CD8-positive, alpha-beta memory T cell (primary cell): ENCODE measurements at places on chromosomes 11 and 22. TPM values are rescaled to one million over a fixed set of nuclear protein-coding genes. Genes with fewer than 3 reads are reported as not detected.

- no peaks in the 10 kb centered on the region for H3K27me3 ChIP-seq
- no peak for DNase-seq
- H3K36me3 ChIP-seq = no peaks in the 10 kb centered on the region
- no peak overlapping the region for H3K27ac ChIP-seq
- H3K4me3 ChIP-seq = no peak overlapping the region
- no peaks in the 10 kb centered on the region for H3K4me1 ChIP-seq
Observed at GRCh38 chr11:122597511-122597910, 58.0 kb upstream of the UBASH3B start.

GRCh38 chr11:1051356-1052132, 15.0 kb upstream of the MUC6 start:
- H3K27ac ChIP-seq = no peak overlapping the region
- no peaks in the 10 kb centered on the region for H3K36me3 ChIP-seq
- H3K27me3 ChIP-seq = no peaks in the 10 kb centered on the region
- no peak overlapping the region for H3K4me3 ChIP-seq

GRCh38 chr11:88115828-88116755, 59.2 kb downstream of the RAB38 start:
- DNase-seq = no peak
- H3K36me3 ChIP-seq = no peaks in the 10 kb centered on the region
- no peaks in the 10 kb centered on the region for H3K27me3 ChIP-seq
- H3K4me1 ChIP-seq = no peaks in the 10 kb centered on the region

DNA sequence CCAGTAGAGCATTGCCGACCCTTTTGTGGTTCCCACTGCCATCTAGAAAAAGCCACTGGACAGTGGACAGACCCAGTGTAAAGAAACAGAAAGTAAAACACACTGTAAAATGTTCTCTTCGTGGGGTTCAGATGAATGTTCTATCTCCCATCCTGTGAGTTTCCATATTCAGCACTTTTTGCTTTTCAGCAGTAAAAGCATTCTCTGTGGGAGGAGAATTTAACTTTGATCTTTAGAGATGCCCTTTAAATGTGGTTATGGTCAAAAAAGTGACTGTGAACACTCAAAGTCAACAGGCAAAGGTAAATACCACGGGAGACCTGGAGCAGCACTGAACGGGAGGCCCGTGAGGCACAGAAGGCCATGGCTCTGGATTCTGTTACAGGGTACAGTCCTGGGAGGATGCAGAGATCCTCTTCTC, 53.9 kb downstream of the FLI1 start:
- no peak overlapping the region for H3K4me3 ChIP-seq
- no peaks in the 10 kb centered on the region for H3K27me3 ChIP-seq
- H3K36me3 ChIP-seq = peaks cover 10% of the 10 kb centered on the region

GRCh38 chr22:46240907-46241306, 9.2 kb downstream of the CDPF1 start:
- no peaks in the 10 kb centered on the region for H3K27me3 ChIP-seq
- no peak for DNase-seq
- H3K27ac ChIP-seq = no peak overlapping the region
- H3K4me1 ChIP-seq = peaks cover 19% of the 10 kb centered on the region
- no peaks in the 10 kb centered on the region for H3K36me3 ChIP-seq

DNA sequence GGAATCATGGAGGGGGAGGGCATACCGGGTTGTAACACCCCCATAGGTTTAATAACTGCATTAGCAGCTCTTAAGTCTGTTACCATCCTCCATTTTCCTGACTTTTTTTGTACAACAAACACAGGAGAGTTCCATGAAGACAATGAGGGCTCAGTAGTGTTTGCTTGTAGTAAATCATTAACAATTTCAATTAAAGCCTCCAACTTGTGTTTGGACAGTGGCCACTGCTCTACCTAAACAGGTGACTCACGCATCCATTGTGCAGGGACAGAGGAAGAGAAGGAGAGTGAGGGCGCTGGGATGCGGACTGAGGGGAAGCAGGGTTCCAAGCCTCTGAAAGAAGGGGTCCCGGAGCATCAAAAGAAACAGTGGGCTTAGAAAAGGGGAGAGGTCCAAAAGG, 21.3 kb upstream of the MTNR1B start:
- no peak overlapping the region for H3K4me3 ChIP-seq
- DNase-seq = no peak
- H3K27me3 ChIP-seq = no peaks in the 10 kb centered on the region
- H3K36me3 ChIP-seq = no peaks in the 10 kb centered on the region

DNA sequence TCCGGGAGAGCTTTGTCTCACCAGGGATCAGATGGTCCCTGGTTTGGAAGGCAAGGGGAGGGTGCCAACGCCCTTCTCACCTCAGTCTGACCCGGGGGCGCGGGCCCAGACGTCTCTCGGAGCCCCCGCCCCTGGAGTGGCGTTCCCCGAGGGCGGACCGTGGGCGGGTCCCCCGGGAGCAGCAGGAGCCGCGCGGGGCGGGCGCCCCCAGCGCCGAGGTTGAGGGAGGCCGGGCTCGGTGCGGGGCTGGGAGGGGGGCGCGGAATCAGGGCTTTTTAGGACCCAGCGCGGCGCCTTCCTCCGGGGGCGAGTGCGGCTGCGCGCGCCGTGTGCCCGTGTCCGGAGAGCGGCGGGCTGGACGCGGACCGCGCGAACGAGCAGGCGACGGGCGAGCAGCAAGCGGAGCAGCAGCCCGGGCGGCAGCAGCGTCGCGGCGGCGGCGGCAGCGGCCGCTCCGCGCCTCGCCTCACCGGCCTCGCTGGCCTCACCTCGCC, at the start of gene KCNC1:
KCNC1 (plus strand) TSS at position 364 of the 494 bp plus-strand sequence. CDS start 1,222 bp downstream, outside the sequence.
- H3K4me1 ChIP-seq = no peaks in the 10 kb centered on the region
- H3K27me3 ChIP-seq = peaks cover 19% of the 10 kb centered on the region
- no peak within 1 kb of the TSS for H3K27ac ChIP-seq
- no peak within 1 kb of the TSS for H3K4me3 ChIP-seq
- DNase-seq = no peak

DNA sequence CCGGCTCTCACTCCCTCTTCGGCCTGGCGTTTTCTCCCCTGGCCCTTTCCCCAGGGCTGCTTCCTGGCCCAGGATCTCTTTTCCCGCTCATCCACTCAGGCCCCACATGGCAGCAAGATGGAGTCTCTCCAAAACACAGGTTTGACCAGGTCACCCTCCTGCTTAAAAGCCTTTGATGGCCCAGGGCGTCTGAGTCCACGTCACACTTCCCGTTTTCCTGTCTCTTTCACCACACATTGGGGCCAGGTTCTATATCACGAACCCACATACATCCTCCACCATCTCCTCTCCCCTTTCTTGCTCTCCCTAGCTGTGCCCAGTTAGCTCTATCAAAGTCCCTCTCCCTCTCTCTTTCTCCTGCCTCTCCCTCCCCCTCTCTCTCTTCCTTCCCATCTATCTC, 7.8 kb upstream of the LRRC32 start:
- H3K27ac ChIP-seq = no peak overlapping the region
- H3K4me3 ChIP-seq = no peak overlapping the region
- H3K4me1 ChIP-seq = peaks cover 4% of the 10 kb centered on the region
- H3K27me3 ChIP-seq = no peaks in the 10 kb centered on the region

GRCh38 chr11:109960831-109961230, 132.4 kb upstream of the ZC3H12C start:
- H3K36me3 ChIP-seq = no peaks in the 10 kb centered on the region
- H3K4me1 ChIP-seq = no peaks in the 10 kb centered on the region
- H3K27ac ChIP-seq = no peak overlapping the region
- no peaks in the 10 kb centered on the region for H3K27me3 ChIP-seq
- DNase-seq = no peak

DNA sequence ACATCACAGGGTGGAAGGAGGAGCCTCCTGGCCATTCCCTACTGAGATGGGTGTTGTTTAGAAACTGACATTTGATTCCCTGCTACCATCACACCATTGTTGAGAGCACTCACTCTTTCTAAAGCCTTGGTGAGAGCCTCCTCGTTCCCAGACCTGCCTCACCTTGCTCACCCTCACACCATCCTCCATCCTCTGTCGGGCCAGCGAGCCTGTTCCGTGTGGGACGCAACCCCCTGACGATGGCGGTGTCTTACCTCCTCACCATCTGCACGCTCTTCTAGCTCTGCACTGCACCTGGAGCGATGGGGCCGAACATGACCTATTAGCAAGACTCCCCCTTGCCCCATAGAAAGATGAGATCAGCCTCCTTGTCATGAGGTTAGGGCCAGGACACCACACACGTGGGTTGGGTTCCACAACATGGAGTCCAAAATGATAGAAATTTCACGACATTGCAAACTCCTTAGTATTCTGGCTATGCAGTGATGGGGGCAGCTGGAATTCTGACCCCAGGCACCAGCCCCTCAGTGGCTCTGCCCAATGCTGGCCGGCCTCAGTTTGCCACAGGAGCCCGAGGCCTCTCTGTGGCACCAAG, 1017.9 kb downstream of the TBC1D22A start:
- no peak overlapping the region for H3K27ac ChIP-seq
- H3K4me3 ChIP-seq = no peak overlapping the region
- H3K27me3 ChIP-seq = no peaks in the 10 kb centered on the region
- H3K4me1 ChIP-seq = no peaks in the 10 kb centered on the region
- no peaks in the 10 kb centered on the region for H3K36me3 ChIP-seq
- DNase-seq = no peak

GRCh38 chr11:85903811-85904210, 48.6 kb downstream of the CCDC83 start:
- H3K4me3 ChIP-seq = no peak overlapping the region
- H3K27ac ChIP-seq = no peak overlapping the region
- no peak for DNase-seq

The TSSK2 gene
- not detected for total RNA-seq

The POU2F3 gene
- not detected for total RNA-seq

The RIMBP3C gene
- total RNA-seq = 0.44 TPM

The MAP4K2 gene
- 54.8 TPM for total RNA-seq

The P2RX3 gene
- total RNA-seq = not detected

The ANO1 gene
- not detected for total RNA-seq
